ENCODE measurements at places on chromosomes 1 and 21.
A peak's percentile ranks its signal among the peaks of the same experiment; 100 is the strongest.

GRCh38 chr1:99532276-99532580 lies 113.7 kb upstream of the PALMD start:
- no peak for DNase-seq
- H3K27ac ChIP-seq = no peak overlapping the region
- H3K27me3 ChIP-seq = no peaks in the 10 kb centered on the region
- H3K36me3 ChIP-seq = no peaks in the 10 kb centered on the region
- H3K4me3 ChIP-seq = no peak overlapping the region

DNA sequence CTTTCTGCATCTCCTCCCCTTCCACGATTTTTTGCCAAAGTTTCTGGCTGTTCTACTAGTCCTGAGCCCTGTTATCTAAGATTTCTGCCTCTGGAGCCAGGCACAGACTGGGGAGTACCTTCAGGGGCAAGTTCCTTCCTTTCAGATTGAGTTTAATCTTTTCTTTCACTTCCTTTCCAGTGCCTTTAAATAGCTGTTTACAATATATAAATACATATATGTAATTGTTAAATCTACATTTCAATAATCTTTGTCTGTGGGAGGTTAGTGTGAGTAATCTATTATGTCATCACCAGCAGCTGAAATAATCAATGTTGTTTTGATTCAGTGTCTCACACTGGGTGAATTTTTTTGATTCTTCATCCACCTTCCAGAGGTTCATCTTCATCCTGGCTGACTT lies 31.8 kb downstream of the DIPK1A start:
- no peak for DNase-seq
- H3K27ac ChIP-seq = no peak overlapping the region
- H3K27me3 ChIP-seq = no peaks in the 10 kb centered on the region
- peaks cover 8% of the 10 kb centered on the region for H3K4me1 ChIP-seq
- H3K4me3 ChIP-seq = no peak overlapping the region

DNA sequence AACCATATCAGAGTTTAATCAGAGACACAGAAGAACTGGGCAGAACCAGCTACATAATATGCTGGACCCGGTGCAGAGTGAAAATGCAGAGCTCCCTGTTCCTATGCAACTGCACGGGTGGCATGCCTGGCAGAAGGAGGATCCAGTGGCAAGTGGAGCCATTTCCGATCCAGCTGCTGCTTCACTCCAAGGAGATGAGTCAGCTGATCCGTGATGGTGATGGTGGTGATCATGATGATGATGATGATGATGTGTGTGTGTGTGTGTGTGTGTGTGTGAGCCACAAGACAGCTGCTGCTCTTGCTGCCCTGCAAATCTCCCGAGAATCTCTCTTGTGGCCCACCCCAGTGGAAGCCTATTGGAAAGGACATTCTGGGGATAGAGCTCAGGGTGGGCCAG lies 133.0 kb downstream of the URB2 start:
- no peaks in the 10 kb centered on the region for H3K4me1 ChIP-seq
- no peak overlapping the region for H3K27ac ChIP-seq
- H3K36me3 ChIP-seq = no peaks in the 10 kb centered on the region
- no peak for DNase-seq

DNA sequence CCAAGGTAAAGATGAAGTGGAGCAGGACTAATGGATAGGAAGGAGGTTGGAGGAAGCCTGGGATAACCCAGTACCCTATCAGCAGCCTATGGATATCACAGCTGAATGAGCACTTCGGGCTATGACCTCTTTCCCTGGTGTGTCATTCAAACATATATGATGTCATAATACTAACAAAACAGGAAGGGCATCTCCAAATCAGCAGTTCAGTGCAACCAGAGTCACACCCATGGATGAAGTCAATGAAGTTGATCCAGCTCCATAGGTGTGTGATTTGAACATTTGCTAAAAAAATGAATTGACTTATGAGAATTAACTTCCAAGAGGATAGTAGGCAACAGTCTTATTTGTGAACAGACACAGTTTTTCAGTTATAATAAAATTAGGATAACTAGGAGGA lies 1.7 kb upstream of the C1orf116 start:
- H3K36me3 ChIP-seq = no peaks in the 10 kb centered on the region
- no peak overlapping the region for H3K4me3 ChIP-seq
- H3K4me1 ChIP-seq = peaks cover 35% of the 10 kb centered on the region
- peak overlapping the region; percentile 97 for H3K27ac ChIP-seq

- H3K4me3 ChIP-seq = no peak overlapping the region
- H3K36me3 ChIP-seq = no peaks in the 10 kb centered on the region
- H3K27ac ChIP-seq = peak overlapping the region; percentile 68
- no peaks in the 10 kb centered on the region for H3K27me3 ChIP-seq
- H3K4me1 ChIP-seq = no peaks in the 10 kb centered on the region
These were observed 25.9 kb upstream of the ATP1A1 start for GRCh38 chr1:116346943-116347673.

- no peaks in the 10 kb centered on the region for H3K27me3 ChIP-seq
- no peak overlapping the region for H3K4me3 ChIP-seq
- no peaks in the 10 kb centered on the region for H3K36me3 ChIP-seq
- no peaks in the 10 kb centered on the region for H3K4me1 ChIP-seq
- no peak overlapping the region for H3K27ac ChIP-seq
- no peak for DNase-seq
These were observed 143.4 kb upstream of the DSCAM start for GRCh38 chr21:40990366-40990765.

DNA sequence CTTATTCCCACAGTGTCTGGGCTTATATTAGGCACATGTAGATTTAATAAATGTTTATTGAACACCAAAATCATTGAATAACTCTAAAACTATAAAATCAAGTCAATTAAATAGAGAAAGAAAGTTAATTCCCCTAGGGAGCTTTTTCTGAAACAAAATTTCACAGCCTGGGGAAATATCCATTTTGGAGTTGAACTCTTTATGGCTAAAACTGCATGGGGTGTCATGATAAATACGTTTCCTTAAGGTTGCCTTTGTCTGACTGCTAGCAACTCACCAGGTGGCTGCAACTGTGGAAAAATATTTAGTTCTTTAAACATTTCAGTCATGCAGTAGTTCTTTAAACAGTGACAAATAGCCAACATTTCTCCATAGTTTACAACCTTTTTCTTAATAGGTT lies 496.1 kb downstream of the LRRIQ3 start:
- H3K36me3 ChIP-seq = no peaks in the 10 kb centered on the region
- DNase-seq = no peak
- H3K27me3 ChIP-seq = no peaks in the 10 kb centered on the region
- no peak overlapping the region for H3K4me3 ChIP-seq
- no peak overlapping the region for H3K27ac ChIP-seq

All from esophagus squamous epithelium (tissue), 5 donors.